ENCODE measurements at places on chromosomes 4 and X. TPM values are rescaled to one million over a fixed set of nuclear protein-coding genes. Genes with fewer than 3 reads are reported as not detected.

MAGEB10 gene
- not detected for total RNA-seq

MAGEA10 gene
- total RNA-seq, result not detected

NPY1R gene
- total RNA-seq, result 33.2 TPM

GAGE13 gene
- total RNA-seq, result not detected

ODAM gene
- not detected for total RNA-seq

CC2D2A gene
- total RNA-seq, result 15.2 TPM

GLRA3 gene
- not detected for total RNA-seq

ADAM29 gene
- total RNA-seq, result not detected

SCML1 gene
- 8.5 TPM for total RNA-seq

CT45A2 gene
- total RNA-seq, result not detected

SH3RF1 gene
- 34.4 TPM for total RNA-seq

AKAP4 gene
- not detected for total RNA-seq

TRIML2 gene
- not detected for total RNA-seq

ERAS gene
- total RNA-seq, result 0.13 TPM

PHOX2B gene
- total RNA-seq, result not detected

SLC4A4 gene
- 7.5 TPM for total RNA-seq

REPS2 gene
- 0.72 TPM for total RNA-seq

EOLA1 gene
- total RNA-seq, result 14.3 TPM

OTC gene
- not detected for total RNA-seq

SPINK2 gene
- not detected for total RNA-seq

NPNT gene
- total RNA-seq, result not detected

METTL14 gene
- total RNA-seq, result 18.2 TPM

CABS1 gene
- total RNA-seq, result not detected

KIF4A gene
- 2.2 TPM for total RNA-seq

AIMP1 gene
- 17.7 TPM for total RNA-seq

RHOXF2B gene
- not detected for total RNA-seq

SERPINA7 gene
- total RNA-seq, result not detected

GC gene
- total RNA-seq, result not detected

EMCN gene
- 3.6 TPM for total RNA-seq

VSIG4 gene
- total RNA-seq, result not detected

PLP1 gene
- 0.46 TPM for total RNA-seq

ZNF330 gene
- total RNA-seq, result 26.0 TPM

CFAP99 gene
- total RNA-seq, result 0.13 TPM

ATP2B3 gene
- 0.20 TPM for total RNA-seq
